ENCODE measurements at places on chromosomes 5 and 9. TPM values are rescaled to one million over a fixed set of nuclear protein-coding genes. Genes with fewer than 3 reads are reported as not detected.

The SLC45A2 gene
- not detected for total RNA-seq

The PCDHGC3 gene
- 61.3 TPM for total RNA-seq

The C5orf63 gene
- 14.3 TPM for total RNA-seq

The CATSPER3 gene
- total RNA-seq: not detected

The FIBCD1 gene
- not detected for total RNA-seq

The TNC gene
- 0.36 TPM for total RNA-seq

The GRHPR gene
- total RNA-seq: 234 TPM

The BRINP1 gene
- total RNA-seq: not detected

The INSL6 gene
- not detected for total RNA-seq

DNA sequence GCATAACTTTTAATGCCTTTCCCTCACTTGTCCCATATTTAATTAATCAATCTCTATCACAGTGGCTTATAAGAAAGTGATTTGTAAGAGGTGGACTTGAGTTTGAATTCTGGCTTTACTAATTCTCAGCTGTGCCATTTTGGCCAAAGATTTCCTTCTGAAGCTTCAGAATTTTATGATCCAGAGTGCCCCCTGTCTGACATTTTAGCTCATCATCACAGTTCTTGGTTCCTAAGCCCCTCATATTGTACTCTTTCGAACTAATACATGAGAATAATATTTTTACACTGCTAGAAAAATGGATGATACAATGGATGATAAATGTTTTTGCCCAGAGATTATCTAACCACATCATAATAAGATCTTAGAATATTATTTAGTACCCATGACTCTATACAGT, 1014.1 kb downstream of the PTPRD start:
- H3K27ac ChIP-seq: no peak overlapping the region
- no peaks in the 10 kb centered on the region for H3K27me3 ChIP-seq
- H3K36me3 ChIP-seq: no peaks in the 10 kb centered on the region
- peak; percentile 42 for DNase-seq
- no peak overlapping the region for H3K4me3 ChIP-seq
- no peaks in the 10 kb centered on the region for H3K4me1 ChIP-seq

DNA sequence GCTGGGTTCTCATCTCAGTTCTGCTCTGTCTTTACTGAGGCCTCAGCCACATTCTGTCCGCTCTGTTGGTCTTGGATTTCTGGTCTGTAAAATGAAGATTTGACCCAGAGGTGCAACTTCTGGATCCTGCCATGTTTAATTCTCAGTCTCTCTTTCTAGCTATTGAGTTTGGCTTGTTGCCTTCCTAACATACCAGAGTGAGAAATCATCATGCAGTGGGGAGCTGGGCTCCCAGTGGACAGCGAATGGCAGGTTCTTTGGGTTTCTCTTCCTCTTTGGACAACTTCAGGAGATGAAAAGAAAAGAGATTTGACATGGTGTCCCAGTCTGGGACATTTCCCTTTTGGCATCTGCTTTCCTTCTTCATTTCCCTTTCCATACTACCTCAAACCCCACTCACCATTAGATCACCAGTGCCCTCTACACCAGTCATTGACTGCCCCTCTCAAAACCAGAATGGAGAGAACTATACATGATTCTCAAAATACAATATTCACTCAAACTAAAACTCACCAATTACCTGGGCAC, 334.7 kb downstream of the ACTL7B start:
- no peak for DNase-seq
- H3K36me3 ChIP-seq: no peaks in the 10 kb centered on the region
- no peak overlapping the region for H3K4me3 ChIP-seq
- no peaks in the 10 kb centered on the region for H3K27me3 ChIP-seq
- H3K27ac ChIP-seq: no peak overlapping the region
- no peaks in the 10 kb centered on the region for H3K4me1 ChIP-seq

DNA sequence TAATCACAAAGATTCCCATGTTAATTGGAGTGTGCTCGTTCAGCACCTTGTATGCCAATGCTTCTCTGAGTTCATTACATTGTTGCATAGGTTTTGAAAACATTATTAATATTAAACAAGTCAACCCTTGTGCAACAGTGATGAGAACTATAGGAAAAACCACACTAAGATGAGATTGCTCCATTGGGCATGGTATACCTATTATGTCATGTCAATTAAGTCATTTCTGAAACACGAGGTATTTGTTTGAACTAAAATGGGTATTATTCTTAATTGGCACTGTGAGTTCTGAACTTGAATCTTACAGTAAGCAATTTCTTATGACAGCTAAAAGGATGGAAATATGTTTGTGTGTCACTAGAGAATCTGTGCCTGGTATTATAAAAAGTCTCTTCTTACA, 447.7 kb downstream of the EFNA5 start:
- no peaks in the 10 kb centered on the region for H3K4me1 ChIP-seq
- H3K27me3 ChIP-seq: no peaks in the 10 kb centered on the region
- no peaks in the 10 kb centered on the region for H3K36me3 ChIP-seq
- H3K27ac ChIP-seq: no peak overlapping the region
- no peak overlapping the region for H3K4me3 ChIP-seq

- H3K4me3 ChIP-seq: no peak overlapping the region
- no peaks in the 10 kb centered on the region for H3K36me3 ChIP-seq
- no peak overlapping the region for H3K27ac ChIP-seq
- H3K27me3 ChIP-seq: no peaks in the 10 kb centered on the region
- no peaks in the 10 kb centered on the region for H3K4me1 ChIP-seq
Observed at GRCh38 chr5:159913501-159913900, 2.8 kb upstream of the ADRA1B start.

DNA sequence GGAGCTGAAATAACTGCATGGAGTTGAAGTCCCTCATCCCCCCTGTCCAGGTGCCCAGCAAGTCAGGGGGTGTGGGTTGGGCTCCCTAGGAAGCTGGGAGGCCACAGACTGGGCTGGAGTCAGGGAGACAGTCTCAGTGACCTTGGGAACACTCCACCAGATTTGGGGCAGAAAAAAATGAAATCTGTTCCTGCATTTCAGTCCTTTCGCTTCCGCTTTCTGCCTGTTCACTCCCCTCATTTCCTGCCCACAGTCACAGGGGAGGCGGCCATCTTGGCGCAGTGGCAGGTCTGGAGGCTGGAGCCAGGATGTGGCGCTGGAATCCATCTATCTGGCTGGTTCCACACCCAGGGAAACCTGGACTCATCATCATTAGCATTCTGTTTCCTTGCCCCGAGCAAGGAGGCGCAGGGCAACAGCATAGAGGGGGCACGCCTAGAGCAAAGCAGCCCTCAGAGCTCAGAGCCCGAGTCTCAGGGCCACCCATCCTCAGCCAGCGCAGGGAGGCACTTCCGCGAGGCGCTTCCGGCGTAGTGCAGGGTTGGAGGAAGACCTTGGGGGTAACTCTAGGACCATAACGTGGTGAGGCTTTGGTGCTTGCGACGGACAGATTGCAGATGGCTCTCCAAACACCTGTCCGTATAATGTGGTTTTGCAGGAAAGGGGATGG, 86.2 kb upstream of the HSPA9 start:
- H3K27ac ChIP-seq: no peak overlapping the region
- peak; percentile 16 for DNase-seq
- no peaks in the 10 kb centered on the region for H3K27me3 ChIP-seq
- peaks cover 19% of the 10 kb centered on the region for H3K4me1 ChIP-seq

- H3K27me3 ChIP-seq: no peaks in the 10 kb centered on the region
- peak; percentile 65 for DNase-seq
- peaks cover 21% of the 10 kb centered on the region for H3K4me1 ChIP-seq
- peaks cover 23% of the 10 kb centered on the region for H3K36me3 ChIP-seq
Observed at GRCh38 chr5:171415115-171415730, 4.2 kb upstream of the FGF18 start.

DNA sequence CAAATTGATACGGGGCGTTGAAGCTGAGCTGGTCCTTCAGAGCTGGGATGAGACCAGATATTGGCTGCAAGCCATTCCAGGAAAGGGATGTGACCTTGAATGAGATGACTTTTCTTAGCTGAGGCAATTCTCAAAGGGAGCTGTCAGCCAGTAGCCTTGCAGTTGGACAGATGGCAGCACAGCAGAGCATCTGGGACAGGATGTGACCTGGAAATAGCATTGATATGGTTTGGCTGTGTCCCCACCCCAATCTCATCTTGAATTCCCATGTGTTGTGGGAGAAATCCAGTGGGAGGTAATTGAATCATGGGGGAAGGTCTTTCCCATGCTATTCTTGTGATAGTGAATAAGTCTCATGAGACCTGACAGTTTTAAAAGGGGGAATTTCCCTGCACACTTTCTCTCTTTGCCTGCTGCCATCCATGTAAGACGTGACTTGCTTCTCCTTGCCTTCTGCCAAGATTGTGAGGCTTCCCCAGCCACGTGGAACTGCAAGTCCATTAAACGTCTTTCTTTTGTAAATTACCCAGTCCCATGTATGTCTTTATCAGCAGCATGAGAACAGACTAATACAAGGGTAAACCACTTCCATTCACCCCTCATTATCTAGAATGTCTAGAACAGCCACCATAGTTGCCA, 19.8 kb upstream of the MTX3 start:
- no peaks in the 10 kb centered on the region for H3K36me3 ChIP-seq
- no peak overlapping the region for H3K27ac ChIP-seq
- DNase-seq: no peak
- no peak overlapping the region for H3K4me3 ChIP-seq
- no peaks in the 10 kb centered on the region for H3K4me1 ChIP-seq

- no peaks in the 10 kb centered on the region for H3K4me1 ChIP-seq
- H3K27me3 ChIP-seq: no peaks in the 10 kb centered on the region
- H3K4me3 ChIP-seq: no peak overlapping the region
- no peak overlapping the region for H3K27ac ChIP-seq
- no peaks in the 10 kb centered on the region for H3K36me3 ChIP-seq
- DNase-seq: no peak
Observed at GRCh38 chr5:142512043-142513042, 173.5 kb downstream of the FGF1 start.

GRCh38 chr5:55036477-55036876, 12.4 kb downstream of the GZMK start:
- no peaks in the 10 kb centered on the region for H3K4me1 ChIP-seq
- H3K36me3 ChIP-seq: no peaks in the 10 kb centered on the region
- H3K4me3 ChIP-seq: no peak overlapping the region
- H3K27ac ChIP-seq: no peak overlapping the region

GRCh38 chr9:119412399-119412798, 43.2 kb upstream of the BRINP1 start:
- no peak for DNase-seq
- no peaks in the 10 kb centered on the region for H3K36me3 ChIP-seq
- H3K4me1 ChIP-seq: no peaks in the 10 kb centered on the region
- H3K27me3 ChIP-seq: no peaks in the 10 kb centered on the region
- H3K27ac ChIP-seq: no peak overlapping the region

GRCh38 chr5:87541033-87541432, 128.3 kb upstream of the CCNH start:
- H3K4me1 ChIP-seq: peaks cover 7% of the 10 kb centered on the region
- no peaks in the 10 kb centered on the region for H3K27me3 ChIP-seq
- no peak overlapping the region for H3K27ac ChIP-seq
- H3K4me3 ChIP-seq: no peak overlapping the region
- DNase-seq: peak; percentile 41

- H3K27me3 ChIP-seq: no peaks in the 10 kb centered on the region
- no peak for DNase-seq
- H3K36me3 ChIP-seq: no peaks in the 10 kb centered on the region
- no peak overlapping the region for H3K27ac ChIP-seq
- H3K4me3 ChIP-seq: no peak overlapping the region
- no peaks in the 10 kb centered on the region for H3K4me1 ChIP-seq
Observed at GRCh38 chr5:127400946-127401670, 110.5 kb downstream of the MEGF10 start.

GRCh38 chr9:63859475-63860215, 1425.4 kb downstream of the FOXD4L5 start:
- no peaks in the 10 kb centered on the region for H3K27me3 ChIP-seq
- no peaks in the 10 kb centered on the region for H3K36me3 ChIP-seq
- no peak for DNase-seq
- no peak overlapping the region for H3K27ac ChIP-seq

DNA sequence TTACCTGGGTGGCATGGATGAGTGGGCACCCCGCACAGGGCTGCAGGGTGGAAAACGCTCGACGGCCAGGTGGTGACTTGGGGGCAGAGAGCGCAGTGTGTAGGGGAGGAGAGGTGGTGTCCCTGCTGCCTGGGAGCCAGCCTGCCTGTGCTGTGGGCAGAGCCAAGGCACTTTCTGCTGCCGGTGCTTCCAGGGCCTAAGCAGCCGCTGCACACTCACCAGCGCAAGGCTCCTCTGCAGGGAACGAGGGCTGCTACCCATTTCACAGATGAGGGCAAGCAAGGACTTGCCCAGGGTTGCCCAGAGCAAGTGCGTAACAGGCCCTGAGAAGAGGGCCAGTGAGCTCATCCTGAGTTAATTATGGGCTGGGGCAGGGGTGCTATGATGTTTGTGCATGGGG, 62.5 kb downstream of the CRB2 start:
- no peak overlapping the region for H3K27ac ChIP-seq
- H3K27me3 ChIP-seq: no peaks in the 10 kb centered on the region
- H3K36me3 ChIP-seq: no peaks in the 10 kb centered on the region
- H3K4me1 ChIP-seq: no peaks in the 10 kb centered on the region
- no peak for DNase-seq

- DNase-seq: no peak
- peaks cover 8% of the 10 kb centered on the region for H3K4me1 ChIP-seq
- H3K4me3 ChIP-seq: no peak overlapping the region
- no peak overlapping the region for H3K27ac ChIP-seq
- no peaks in the 10 kb centered on the region for H3K27me3 ChIP-seq
Observed at GRCh38 chr5:73558950-73559349, 6.5 kb downstream of the ANKRA2 start.

- no peaks in the 10 kb centered on the region for H3K4me1 ChIP-seq
- no peaks in the 10 kb centered on the region for H3K36me3 ChIP-seq
- no peaks in the 10 kb centered on the region for H3K27me3 ChIP-seq
- H3K27ac ChIP-seq: no peak overlapping the region
- H3K4me3 ChIP-seq: no peak overlapping the region
Observed at GRCh38 chr9:106675780-106676179, 187.2 kb upstream of the ZNF462 start.

- no peak overlapping the region for H3K27ac ChIP-seq
- no peaks in the 10 kb centered on the region for H3K4me1 ChIP-seq
- H3K27me3 ChIP-seq: no peaks in the 10 kb centered on the region
- DNase-seq: no peak
- no peaks in the 10 kb centered on the region for H3K36me3 ChIP-seq
Observed at GRCh38 chr9:124488641-124489210, 18.5 kb downstream of the NR5A1 start.

GRCh38 chr5:132774406-132774805, 2.6 kb downstream of the SEPTIN8 start:
- H3K4me3 ChIP-seq: no peak overlapping the region
- no peak for DNase-seq
- no peak overlapping the region for H3K27ac ChIP-seq
- H3K36me3 ChIP-seq: no peaks in the 10 kb centered on the region

- no peak overlapping the region for H3K4me3 ChIP-seq
- no peaks in the 10 kb centered on the region for H3K4me1 ChIP-seq
- H3K27ac ChIP-seq: no peak overlapping the region
- no peak for DNase-seq
Observed at GRCh38 chr5:91797576-91797975, 414.5 kb upstream of the ARRDC3 start.

DNA sequence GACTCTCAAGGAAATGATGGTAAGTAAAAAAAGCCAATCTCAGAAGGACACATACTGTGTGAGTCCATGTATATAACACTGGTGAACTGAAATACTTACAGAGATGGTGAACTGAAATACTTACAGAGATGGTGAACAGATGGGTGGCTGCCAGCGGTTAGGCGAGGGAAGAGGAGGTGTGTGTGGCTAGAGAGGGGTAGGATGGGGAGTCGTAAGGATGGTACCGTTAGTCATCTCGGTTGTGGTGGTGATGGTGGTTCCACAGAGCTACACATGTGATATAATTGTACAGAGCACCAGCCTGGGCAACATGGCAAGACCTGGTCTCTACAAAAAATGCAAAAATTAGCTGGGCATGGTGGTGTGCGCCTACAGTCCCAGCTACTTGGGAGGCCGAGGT, 113.6 kb upstream of the RAPGEF1 start:
- no peaks in the 10 kb centered on the region for H3K36me3 ChIP-seq
- no peaks in the 10 kb centered on the region for H3K27me3 ChIP-seq
- H3K27ac ChIP-seq: no peak overlapping the region
- H3K4me1 ChIP-seq: no peaks in the 10 kb centered on the region
- no peak overlapping the region for H3K4me3 ChIP-seq

Data from Karpas-422 (cell line).